Coronary artery (tissue), 2 donors: ENCODE measurements at places on chromosomes 7 and 10.

- DNase-seq = no peak
These were observed 4.8 kb downstream of the ANK3 start for GRCh38 chr10:60384708-60385398.

DNA sequence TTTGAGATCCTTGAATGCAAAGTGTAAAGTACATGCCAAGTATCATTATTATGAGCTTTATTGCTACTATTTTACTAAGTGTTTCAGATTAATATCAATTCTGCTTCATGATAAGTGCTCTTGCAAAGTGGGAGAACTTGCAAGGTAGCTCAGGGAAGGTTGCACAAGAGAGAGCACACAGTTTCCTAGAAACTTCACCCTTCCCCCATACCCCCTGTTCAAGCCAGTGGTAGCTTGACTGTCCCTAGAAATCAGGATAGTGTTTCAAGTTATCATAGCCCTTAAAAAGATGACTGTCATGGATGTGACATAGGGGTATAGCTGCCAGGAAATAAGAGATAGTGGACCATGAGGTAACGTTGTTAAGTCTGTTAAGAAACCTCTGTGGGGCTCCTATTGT lies 251.5 kb downstream of the TRIL start:
- DNase-seq = no peak

DNA sequence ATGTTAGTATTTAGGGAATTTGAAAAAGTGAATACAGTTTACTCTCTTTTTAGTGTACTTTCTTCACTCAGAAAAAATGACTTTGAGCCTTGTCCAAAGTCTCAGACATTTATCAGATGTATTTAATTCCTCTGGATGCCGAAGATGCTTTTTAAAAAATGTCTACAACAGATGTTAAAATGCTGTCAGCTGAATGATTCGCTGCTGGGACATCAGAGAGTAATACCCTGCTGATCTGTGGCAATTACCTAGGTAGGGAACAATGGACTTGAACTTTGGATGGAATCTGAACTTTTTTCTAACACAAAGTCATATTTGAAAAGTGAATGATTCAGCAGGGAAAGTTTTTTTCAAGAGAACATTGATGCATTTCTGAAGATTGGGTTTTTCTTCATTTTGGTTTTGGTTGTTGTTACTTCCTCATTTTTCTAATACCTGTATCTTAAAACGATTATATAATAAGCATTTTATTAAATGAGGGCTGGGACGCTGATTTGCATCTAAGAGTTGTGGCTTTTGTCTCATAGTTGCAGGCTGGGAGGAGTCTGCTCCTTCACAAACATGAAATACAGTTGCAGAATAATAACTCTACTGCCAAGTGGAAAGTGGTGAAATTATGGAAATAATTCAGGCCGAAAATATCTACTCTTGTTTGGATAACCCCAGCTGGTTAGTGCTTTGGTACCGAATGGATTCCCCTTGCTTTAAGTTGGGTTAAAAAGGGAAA lies 98.0 kb downstream of the SPAG6 start:
- no peak for DNase-seq

GRCh38 chr10:52642208-52642607 lies 130.4 kb downstream of the MBL2 start:
- no peak for DNase-seq

GRCh38 chr7:105874055-105874454 lies 2.3 kb downstream of the ATXN7L1 start:
- DNase-seq = no peak

DNA sequence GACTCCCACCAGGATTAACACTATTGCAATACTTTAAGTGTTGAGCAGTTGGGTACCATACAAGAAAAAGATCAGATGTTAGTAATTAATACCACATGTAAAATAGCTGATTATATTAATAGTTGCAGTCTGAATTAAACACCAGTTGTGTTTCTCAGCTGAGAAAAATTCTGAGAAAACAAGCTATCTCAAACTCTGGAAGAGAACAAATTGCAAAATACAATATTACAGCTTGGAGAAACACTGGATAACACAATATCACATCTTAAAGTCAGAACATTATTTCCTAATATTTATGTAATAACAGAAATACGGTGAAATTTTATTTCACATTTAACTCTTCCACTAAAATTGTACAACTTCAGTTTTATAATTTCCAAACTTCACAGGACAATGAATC lies 9.2 kb downstream of the SNX13 start:
- DNase-seq = no peak

GRCh38 chr10:118974951-118975350 lies 54.6 kb upstream of the NANOS1 start:
- no peak for DNase-seq

GRCh38 chr10:61248013-61248412 lies 205.2 kb downstream of the TMEM26 start:
- no peak for DNase-seq

DNA sequence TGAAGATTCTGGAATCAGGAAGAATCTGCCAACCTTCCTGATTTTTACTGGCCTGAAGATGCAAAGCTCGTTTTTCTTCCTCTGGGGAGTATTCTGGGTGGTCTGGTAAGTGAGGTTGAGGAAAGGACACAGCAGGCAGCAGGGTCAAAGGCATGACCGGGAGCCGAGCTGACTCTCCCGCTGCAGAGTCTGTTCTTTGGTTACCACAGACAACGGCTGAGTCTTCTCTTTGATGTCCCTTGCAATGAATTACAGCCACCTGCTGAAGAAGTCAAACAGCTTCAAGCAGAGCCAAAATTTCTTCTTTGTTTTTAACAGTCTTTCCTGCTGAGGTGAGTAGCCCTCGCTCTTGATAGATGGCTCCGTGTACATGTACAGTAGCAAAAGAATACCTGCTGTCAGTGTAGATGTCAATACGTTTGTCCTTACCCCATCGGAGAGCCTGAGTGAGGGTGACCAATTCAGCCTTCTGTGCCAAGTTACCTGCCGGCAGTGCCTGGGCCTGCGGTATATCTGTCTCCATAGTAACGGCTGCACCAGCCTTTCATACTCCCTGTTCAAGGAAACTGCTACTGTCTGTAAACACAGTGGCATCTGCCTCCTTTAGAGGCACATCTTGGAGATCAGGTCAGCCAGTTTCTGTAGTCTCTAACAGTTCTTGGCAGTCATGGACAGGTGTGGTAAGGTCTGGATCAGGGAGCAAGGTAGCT lies 76.4 kb downstream of the PRR15 start:
- DNase-seq = no peak

DNA sequence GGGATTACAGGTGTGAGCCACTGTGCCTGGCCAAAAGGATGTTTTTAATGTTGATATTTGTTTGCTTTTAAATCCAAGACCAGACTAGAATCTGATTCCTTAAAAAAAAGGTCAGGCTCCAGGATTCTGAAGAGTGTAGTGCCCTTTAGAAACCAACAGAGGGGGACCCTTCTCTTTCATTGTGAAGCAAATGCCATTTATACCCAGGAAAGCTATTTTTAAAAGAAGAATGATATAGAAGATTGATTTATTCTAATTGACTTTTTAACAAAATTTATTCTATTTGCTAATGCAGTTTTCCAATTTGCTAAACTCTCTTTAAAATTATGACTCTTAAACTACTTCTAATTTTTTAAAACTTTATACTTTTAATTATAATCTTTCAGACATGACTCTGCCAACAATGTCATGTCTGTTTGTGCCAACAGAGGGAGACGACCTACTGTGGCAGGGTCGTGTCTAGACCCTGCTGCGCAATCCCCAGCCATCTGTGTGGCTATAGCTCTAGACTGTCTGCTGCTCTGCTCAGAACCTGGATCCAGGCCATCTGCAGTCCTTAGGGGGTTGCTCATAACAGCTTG lies 201.0 kb upstream of the IMMP2L start:
- DNase-seq = no peak

DNA sequence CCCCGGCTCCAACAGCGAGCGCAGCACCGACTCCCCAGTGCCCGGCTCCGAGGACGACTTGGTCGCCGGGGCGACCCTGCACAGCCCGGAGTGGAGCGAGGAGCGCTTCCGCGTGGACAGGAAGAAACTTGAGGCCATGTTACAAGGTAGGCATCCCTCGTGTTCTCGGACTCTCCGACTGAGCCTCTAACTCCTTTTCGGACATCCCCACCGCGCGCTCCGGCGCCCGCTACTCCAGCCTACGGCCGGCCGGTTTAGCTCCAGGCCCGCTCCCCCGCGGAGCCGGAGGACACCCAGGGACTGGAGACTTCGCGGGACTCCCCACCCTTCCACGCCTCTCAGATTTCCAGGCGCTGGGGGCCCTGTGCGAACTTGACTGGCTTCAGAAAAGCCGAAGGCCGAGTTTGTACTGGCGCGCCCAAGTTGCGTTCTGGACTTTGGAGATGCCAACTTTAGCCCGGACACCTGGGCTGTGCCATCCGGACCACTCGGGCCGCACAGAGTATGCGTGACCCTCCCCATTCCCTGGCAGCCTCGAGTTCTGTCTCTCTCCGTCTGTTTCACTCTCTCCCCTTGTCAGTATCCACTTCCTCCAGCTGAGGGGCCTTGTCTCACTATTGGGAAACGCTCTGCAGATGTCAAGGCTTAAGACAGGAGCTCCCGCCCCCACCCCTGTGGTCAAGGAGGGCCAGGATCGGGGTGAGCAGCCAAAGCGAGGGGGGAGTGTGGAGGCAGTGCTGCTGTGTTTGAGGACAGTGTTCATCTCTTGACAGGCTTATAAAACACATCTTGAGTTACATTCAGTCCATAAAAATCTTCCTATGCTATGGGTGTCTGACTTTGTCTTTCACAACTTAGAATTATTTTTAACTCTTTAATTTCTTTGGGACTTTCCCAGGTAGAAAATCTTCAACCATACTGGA lies 777 bp downstream of the BICC1 start:
- no peak for DNase-seq

- DNase-seq = peak; percentile 85
These were observed 2.5 kb downstream of the HSPB1 start for GRCh38 chr7:76304888-76305375.

DNA sequence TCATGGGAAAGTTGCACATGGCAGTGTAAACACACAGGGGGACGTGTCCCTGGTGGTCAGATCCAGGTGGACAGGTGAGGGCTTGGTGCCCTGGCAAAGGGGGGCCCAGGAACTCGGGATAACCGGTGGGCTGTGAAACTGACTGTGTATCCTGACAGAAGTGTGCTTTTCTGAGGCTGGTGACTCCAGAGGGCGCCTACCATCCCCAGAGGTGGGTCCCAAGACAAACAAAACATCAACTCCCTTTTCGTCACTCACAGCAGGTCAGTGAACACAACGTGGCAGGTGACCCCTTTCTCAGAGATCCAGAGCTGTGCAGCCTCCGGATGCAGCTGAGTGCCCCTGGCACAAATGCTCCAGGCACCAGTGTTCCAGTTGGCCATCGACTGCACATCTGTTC lies 56.0 kb upstream of the DDC start:
- DNase-seq = no peak

DNA sequence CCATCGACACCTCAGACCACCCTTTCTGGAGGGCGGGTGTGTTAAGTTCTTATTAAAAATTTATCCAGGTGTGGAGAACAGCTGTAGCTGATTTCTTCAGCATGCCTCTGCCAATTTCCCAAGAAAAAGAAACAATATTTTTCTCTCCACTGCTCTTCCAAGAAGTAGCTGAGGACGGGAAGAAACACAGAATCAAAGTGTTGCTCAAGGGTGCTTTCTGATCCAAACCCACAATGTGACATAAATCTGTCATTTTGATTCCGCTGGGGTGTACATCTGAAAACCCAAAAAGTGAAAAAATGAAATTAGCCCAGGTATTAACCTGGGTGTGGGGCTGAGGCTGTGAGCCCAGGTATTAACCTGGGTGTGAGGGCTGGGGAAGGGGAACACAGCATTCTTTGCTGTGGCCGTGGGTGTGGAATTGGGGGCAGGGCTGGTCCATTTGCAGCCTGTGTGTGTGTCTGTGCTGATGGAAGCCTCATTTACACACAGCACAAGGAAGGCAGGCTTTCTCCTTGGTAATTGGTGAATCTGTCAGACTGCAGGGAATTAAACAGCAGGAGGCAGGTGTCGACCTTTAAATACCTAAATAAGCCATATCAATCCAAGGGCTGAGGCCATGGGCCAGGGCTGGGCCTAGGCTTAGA lies 48.4 kb upstream of the CCDC3 start:
- no peak for DNase-seq

DNA sequence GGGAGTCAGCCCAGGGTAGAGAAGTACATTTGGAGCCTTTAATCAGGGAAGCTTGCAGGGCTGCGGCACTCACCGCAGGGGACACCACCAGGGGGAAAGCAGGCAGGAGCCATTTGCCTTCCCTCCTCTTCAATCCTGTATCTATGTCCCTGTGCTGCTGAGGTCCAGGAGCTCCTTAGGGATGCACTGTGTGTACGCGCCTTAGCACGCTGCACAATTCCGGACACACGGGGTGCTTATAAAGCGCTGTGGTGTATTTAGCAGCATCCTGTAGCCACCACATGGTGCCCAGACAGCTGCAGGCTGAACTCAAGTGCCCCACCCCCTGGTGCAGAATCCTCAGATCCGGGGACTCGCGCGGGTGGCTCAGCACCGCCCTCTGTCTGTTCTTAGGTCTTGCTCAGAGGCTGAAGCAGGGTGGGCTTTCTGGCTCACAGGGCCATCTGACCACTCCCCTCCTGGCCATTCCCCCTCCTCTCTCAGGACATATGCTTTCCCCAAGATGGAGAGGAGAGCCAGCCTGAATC lies 421.4 kb downstream of the SDK1 start:
- DNase-seq = no peak

DNA sequence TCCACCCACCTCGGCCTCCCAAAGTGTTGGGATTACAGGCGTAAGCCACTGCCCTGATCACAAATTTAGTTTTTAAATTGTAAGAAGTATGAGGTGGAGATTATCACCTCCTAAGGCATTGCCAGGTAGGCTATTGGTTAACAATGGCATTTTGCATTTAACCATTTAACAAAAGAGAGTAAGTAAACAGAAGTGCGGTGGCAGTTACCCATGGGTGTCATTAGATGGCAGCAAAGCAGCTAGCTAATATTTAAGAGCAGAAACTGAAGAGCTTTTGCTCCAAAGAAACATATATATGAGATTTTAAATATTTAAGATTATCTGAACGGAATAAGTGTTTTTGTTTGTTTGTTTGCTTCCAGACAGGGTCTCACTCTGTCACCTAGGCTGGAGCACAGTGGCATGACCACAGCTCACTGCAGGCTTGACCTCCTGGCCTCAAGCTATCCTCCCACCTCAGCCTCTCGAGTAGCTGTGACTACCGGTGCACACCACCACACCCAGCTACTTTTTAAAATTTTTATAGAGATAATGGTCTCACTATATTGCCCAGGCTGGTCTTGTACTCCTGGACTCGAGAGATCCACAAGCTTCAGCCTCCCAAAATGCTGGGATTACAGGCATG lies 325.5 kb upstream of the C7orf33 start:
- no peak for DNase-seq

GRCh38 chr10:1182280-1183032 lies 126.3 kb downstream of the WDR37 start:
- no peak for DNase-seq
